Renal pelvis (tissue), 12 donors: ENCODE measurements at places on chromosomes 4 and X.
A peak's percentile ranks its signal among the peaks of the same experiment; 100 is the strongest.

DNA sequence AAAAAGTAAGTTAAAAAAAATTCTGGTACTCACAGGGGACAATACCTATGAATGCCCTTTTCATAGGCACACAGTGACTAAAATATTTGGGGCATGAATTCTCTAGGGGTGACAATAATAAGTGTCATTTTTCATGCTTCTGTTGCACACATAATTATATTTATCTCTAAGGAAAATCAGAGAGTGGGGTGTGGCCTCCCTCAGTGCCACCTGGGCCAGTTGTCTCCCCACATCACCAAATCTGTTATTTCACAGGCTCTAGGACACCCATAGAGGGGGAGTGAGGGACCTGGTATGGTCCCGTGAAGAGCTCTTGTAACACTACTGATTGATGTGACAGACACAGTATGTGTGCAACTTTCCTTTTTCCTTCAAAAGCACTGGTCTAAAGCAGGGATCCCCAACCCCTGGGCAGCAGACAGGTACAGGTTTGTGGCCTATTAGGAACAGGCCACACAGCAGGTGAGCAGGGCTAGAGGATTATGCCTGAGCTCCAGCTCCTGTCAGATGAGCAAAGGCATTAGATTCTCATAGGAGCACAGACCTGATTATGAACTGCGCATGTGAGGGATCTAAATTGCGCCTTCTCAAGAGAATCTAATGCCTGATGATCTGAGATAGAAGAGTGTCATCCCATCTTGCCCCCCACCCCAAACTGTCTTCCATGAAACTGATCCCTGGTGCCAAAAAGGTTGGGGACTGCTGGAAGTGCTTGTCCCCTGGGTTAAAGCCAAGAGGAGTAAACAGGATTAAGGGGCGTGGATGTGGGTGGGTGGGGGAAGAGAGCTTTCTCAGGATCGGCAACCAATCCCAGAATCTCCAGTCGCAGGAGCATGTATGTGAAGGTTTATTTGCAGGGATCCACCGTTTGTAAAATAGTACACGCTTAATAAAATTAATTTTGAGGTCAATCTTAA is 856 bp downstream of the SLC9B1 start:
- peak; percentile 41 for DNase-seq

DNA sequence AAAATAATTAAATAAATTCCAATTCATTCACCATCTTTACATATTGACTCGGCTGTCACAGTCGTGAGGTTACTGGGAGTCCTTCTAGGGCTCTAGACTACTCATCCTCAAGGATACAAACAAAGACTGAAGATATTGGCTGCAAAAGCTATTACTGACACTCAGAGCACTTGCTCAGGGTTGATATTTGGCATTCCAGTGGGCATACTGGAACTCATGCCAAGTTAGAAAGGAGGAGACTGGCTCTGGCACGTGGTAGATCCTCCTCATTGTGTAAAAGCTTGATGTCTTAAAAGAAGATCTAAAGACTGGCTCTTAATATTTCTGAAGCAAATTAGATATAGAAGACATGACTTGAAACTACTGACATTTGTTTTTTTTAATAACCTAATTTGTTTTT is 172.7 kb downstream of the GPM6A start:
- no peak for DNase-seq

DNA sequence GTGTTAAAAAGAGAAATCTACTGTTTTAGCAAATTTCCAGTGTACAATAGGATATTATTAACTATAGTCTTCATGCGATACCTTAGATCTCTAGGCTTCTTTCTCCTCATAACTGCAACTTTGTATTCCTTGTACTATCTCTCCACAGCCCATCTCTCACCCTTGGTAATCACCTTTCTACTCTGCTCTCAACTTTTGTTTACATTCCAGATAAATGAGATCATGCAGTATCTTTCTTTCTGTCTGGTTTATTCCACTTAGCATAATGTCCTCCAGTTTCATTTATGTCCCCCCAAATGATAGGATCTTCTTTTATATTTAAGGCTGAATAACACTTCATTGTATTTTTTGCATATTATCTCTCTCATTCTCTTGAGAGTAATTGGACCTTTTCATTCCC is 165.5 kb downstream of the HS3ST1 start:
- no peak for DNase-seq

- DNase-seq: no peak
Observed at GRCh38 chr4:140212194-140212593, 58.2 kb upstream of the MAML3 start.

- no peak for DNase-seq
Observed at GRCh38 chr4:95411371-95412088, 137.2 kb downstream of the UNC5C start.

GRCh38 chr4:111977419-111977965 is 167.8 kb upstream of the FAM241A start:
- no peak for DNase-seq

GRCh38 chrX:55135171-55135570 is 46.4 kb downstream of the PAGE2 start:
- DNase-seq: peak; percentile 40

DNA sequence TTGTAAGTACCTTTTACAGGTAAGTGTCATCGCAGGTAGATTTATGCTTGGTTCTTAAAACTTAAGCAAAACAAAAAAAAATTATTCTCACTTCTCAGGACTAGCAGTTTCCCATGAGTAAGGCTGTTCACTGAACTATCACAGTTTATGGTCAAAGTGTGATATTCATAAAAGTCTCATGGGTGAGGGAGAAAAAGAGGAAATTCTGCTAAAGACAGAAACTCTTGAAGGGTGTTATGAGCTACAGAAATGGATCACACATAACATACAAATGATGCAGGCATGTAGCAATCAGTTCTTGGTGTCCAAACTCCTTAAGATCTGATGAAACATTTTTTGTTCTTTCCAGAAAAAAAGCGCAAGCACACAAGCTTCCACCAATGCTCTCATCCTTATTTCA is 8.5 kb downstream of the RAB9A start:
- DNase-seq: no peak

- no peak for DNase-seq
Observed at GRCh38 chr4:79013756-79014155, 74.5 kb upstream of the PAQR3 start.

DNA sequence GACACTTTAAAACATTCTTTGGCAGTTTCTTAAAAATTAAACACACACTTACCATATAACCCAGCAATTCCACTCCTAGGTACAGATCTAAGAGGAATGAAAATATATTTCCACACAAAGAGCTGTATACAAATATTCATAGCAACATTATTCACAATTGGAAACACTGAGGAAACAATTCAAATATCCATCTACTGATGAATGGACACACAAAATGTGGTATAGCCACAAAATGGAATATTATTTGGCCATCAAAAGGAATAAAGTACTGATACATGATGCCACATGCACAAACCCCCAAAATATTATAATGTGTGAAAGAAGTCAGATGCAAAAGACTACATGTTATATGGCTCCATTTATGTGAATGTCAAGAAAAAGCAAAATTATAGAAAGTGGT is 70.9 kb downstream of the HS6ST2 start:
- no peak for DNase-seq

DNA sequence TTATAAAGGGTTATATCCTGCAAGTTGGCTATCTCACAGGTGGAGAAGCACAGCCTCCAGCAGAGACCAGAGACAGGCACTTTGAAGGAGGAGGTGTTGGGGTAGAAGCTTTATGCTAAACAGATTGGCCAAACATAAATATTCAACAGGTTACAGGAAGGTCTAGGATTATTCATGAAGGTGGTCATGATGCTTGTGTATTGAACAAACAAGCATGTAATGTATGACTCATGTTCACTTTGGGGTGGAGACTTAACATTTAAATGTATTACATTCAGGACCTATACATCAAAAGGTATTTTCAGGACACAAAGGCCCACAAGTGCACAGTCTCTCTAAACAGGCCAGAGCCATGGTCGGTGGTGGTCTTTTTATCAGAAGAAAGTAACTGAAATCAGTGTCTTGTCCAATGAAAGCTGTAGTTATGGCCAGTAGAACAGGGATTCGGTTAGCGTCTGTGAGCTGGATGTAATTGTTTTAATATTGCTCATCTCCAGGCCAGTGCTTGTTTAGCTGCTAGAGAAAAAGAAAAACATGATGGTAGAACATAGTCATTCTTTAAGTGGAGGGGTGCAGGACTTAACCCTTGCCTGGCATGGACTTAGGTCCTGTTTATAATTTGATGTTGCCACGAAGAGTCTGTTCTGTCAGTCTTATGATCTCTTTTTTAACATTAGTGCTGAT is 555.2 kb upstream of the PCDH10 start:
- no peak for DNase-seq

- no peak for DNase-seq
Observed at GRCh38 chr4:170274616-170275015, 184.9 kb upstream of the AADAT start.

DNA sequence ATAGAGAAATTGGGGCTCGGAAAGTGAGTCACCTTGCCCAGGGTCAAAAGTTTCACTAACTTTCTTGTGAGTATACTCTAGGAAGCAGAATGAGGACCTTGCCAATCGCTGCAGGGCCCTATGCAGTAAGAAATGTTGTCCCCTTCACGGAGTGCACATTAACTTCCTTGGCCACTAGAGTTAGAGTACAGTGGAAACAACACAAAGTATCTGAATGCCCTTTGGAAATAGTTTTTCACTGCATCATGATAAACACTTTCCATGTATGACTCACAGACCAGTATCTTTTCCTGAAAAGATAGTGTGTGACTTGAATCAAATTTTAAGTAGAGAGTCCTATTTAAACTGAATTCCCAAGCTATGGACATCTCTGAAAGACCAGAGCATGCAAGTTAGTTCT is 45.5 kb upstream of the STK26 start:
- DNase-seq: no peak

DNA sequence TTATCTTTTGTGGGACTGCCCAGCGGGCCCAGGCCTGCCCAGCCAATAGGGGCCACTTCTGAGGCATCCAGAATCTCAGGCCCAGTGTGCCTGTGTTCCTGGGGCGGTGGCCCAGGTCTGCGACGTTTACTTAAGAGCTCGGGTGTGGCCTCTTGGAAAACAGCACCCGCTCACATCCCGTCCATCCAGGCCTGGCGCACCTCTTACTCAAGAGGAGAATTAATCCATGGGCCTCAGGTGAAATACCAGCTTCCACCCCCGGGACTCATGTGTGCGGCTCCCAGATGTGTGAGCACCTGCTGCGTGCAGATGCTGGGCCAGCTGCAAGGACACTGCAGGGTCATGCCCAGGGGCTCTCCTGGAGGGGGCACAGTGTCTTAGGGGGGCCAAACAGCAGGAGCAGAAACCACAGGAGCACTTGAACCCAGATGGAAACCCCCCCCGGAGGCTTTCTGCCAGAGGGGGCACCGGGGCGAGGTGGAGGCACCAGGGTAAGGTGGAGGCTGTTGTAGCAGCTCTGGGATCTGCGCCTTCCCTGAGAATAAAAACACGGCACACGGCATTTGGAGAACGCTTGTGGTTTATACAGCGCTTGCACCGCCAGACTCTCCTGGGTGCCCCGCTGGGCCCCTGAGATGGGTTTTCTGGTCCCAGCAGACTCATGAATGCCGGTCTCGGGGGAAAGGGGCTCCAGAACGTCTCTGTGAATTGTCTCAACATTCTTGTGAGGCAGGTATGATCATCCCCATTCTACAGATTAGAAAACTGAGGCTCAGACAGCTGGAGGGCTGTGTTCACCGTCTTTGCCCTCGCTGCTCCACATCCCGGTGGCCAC is 2.8 kb downstream of the PSAPL1 start:
- DNase-seq: no peak

DNA sequence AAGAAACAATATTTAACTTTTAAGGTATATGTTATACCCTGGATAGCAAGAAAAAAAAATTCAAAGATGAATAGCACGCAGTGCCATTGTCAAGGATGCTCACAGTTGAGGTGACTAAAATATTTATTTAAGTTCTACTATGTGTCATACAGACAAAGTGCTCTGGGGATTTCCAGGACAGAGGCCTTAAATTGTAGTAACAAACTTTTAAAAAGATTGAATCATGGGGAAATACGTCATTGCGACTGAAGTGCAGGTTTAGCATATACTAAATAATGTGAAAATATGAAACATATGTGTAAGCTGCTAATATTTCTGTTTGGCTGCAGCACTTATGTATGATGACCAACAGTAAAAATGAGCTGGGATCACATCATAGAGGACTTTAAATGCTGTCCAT is 748.0 kb upstream of the PCDH7 start:
- no peak for DNase-seq

DNA sequence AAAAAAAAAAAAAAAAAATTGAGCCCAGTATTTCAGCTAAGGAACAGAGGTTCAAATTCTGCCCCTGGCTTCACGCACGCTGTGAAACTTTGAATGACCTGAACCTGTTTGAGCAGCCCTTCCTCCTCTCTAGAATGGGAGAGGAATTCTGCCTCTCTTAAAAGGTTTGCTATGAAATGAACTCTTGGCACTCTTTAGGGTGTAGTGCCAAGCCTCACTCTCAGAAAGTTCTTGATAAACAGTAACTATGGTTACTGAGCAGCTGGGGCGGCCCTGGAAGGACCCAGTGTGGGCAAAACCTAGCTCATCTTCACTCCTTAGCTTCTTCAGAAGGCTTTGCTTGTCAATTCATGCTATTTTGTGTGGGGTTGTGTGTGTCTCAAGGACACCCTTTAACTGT is 73.7 kb downstream of the GEMIN8 start:
- no peak for DNase-seq

- no peak for DNase-seq
Observed at GRCh38 chr4:140059159-140059558, 94.8 kb downstream of the MAML3 start.

DNA sequence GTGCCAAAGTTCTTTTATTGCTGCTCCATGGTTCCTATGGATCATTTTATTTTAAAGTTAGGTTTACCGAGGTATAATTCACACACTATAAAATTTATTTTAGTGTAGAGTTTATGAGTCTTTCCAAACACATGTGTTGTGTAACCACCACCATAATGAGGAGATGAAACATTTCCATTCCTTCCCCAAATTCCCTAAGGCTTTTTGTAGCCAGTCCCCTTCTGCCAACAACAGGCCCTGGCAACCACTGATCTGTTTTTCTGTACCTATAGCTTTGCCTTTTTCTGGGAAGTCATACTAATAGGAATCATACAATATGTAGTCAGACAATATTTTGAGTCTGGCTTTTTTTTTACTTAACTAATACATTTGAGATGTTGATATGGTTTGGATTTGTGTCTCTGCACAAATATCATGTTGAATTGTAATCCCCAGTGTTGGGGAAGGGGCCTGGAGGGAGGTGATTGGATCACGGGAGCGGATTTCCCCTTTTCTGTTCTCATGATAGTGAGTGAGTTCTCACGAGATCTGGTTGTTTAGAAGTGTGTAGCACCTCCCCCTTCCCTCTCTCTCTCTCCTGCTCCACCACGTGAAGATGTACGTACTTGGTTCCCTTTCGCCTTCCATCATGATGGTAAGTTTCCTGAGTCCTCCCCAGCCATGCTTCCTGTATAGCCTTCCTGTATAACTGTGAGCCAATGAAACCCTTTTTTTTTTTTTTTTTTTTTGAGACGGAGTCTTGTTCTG is 59.6 kb upstream of the DHX15 start:
- no peak for DNase-seq

DNA sequence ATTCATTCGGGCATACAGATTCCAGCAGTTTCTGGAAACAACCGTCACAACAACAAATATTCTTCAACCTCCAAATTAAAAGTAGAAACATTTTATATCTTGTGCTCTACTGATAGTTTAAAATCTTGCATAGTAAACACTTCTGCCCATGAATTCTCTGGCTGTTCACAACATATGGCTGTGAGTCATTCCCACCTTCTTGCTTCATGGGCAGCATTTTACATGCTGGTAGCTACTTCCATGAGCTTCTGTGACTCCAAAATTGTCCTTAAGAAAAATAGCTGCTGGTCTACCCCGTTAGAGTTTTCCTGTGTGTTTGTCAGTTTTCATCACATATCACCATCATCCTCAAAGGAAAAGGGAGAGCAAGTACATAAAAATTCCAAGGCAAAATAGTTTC is 22.7 kb downstream of the PNPLA4 start:
- DNase-seq: no peak
